ENCODE measurements at places on chromosomes 11 and 22.

DNA sequence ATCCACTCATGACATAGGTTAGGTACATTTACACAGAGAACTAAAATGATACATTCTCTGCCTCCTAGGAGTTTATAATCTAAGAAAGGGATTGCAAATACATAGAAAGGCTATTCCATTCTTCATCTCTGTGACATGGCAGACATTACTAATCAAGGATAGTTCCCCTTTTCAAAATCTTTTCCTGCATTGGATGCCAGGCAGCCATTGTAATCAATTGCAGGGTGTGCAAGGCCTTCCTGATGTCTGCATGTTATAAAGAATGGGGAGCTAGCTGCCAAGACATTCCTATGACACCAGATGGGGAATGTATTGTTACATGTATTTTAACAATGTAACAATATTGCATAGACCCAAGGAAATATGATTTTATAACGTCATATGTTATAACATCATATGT, 82.0 kb downstream of the KIRREL3 start:
- DNase-seq = peak; percentile 18

GRCh38 chr11:42054351-42054900, 595.0 kb upstream of the LRRC4C start:
- DNase-seq = no peak

DNA sequence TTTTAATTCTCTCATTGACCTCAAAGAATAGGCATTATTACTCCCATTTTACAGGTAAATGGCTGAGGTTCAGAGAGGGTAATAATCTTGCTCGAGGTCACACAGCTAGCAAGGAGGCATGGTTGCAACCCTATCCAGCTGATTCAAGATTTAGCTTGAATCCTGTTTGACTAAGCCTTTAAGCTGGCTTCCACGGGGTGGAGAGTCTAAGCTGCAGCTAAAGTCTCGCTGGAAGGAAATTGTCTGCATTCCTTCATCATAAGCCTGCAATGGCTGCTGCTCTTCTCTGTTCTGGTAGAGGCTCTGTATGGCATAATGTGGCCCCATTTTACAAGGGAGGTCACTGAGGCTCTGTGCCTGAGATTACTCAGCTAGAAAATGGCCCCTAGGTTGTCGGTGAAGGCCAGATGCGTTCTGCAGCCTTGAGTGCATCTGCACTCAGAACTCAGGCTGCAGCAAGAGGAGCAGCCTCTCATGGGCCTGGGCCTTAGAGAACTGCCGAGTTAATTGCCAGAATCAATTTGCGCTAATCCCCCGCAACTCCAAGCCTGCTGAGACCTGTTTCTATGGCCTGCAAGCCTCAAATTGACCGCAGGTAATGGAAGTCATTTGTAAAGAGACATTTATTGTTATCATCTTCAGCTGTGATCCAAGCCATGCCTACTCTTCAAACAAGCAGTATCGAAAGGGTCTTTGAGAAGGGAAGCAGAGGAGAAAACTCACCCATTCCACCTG, 44.1 kb upstream of the SEZ6L start:
- no peak for DNase-seq

DNA sequence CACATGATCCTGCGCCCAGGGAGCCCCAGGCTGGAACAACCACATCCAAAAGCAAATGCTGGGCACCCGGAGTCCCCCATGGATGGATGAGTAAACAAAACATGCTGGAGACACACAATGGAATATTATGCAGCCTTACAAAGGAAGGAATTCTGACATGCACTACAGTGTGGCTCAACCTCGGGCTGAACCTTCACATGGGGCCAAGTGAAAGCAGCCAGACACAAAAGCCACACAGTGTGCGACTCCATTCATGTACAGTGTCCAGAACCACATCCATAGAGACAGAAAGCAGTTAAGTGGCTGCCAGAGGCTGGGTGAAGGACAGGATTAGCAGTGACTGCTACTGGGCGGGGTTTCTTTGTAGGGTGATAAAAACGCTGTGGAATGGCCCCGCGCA, 10.1 kb downstream of the POLR3H start:
- no peak for DNase-seq

DNA sequence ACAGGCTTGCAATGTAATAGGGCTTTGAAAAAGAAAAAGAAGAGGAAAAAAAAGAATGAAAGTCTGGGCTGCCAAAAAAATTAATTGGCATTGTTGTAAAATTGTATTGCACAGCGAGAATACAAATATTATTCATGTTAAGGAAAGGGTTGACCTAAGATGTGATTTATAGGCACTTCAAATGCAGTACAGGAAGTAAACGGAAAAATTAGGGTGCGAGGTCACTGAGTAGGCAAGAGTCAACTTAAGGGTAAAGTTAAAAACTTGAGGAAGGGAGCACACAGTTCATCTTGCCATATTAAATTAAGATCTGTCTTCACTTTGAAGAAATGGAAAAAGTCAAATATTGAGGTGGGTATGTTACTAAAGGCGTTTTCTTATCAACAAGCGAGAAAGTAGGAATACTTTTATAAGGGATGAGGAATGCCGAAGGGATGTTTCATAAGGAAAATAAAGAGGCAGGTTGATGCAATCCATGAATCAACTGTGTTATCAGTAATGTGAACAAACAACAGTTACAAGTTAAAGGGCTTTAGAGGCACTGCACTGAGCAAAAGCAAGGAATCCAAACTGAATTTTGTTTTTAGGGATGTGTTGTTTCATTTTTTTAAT, 123.0 kb downstream of the WT1 start:
- no peak for DNase-seq

DNA sequence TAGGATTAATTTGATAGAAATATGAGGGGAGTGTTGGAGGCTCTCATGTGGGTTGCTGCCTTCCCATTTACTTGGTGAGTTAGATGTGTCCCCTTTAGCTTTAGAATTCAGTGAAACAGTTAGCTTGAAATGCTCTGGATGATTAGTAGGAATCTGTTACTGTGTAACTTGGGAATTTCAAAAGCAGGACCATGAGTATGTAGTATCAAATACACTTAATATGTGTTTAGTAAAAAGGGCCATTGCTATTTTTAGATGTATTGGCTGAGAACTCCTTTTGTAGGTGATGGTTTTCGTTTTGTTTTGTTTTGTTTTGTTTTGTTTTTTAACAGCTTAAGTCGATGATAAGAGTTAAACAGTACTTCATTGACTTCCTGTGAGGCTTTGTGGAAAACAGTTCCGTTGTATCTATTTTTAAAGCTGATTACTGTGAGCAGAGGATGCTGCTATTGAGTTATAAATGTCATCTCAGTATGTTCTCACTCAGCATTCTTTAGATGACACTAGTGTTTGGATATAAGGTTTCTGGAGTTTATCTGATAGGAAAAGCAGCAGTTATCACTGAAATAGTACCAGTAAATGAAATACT, 53.5 kb downstream of the MCAM start:
- no peak for DNase-seq

DNA sequence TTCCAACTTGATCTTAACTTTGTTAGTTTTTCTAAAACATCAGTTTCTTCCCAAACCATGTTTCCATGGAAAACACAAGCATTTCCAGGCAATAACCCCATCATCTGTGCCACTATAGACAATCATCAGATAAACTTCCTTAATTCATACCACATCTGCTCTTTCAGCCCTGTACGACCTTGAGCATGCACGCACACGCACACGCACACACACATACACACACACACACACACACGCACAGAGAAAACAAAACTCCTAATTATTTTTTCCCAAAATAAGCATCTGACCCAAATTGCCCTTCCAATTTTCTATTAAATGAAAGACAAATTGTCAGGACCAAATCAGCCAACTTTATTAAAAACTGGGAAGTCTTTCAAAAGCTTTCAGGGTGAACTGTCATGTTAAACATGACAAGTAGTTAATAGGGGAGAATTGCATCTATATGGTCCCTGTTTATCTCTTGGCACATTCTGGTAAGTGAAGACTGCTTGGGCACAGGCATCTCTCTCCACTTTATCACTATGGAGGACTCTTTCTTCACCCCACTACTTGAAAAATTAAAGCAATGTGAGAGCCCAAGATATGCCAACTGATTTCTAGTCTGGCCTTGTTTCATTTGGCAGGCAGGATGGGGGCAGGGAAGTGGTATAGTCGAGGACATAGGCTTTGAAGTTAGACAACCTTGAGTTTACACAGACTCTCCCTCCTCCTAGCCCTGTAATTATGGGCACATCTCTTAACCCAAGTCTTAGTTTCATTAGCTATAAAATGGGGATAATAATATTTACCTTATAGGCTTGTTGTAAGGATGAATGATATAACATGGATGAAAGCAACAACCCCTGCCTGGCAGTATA, 15.1 kb downstream of the ADM start:
- no peak for DNase-seq

- peak; percentile 83 for DNase-seq
Measured at GRCh38 chr11:64181506-64182411, 4.2 kb upstream of the STIP1 start.

- no peak for DNase-seq
Measured at GRCh38 chr11:122599434-122599833, 56.1 kb upstream of the UBASH3B start.

DNA sequence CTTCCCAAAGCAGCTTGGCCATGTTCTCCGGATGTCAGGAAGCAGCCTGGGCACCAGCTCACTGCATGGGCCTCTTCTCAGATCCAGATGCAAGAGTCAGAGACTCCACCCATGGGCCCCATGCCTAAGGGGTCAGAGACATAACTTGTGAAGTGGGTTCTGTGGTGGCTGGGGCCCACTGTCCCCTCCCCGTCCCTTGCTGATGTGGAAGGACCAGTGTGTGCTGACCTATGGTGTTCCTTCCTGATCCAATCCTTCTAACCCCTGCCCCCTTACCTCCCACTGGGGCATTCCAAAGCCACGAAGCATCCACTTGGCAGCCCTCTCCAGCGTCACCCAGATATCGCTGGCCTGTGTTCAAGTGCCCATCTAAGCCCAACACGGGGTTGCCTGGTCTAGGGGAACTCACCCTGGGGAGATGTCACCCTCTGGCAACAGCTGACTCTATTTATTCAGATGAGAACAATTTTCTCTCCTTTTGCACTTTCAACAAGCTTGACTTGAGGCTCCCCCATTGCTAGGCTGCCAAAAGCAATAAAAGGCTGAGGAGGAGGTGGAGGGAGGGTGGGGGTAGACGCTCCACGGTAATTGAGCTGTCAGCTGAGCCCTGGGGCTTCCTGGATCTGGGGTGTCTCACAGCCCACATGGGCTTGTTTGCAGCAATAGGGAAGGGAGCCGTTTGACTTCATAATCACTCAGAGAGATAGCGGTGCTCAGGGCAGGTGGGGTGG, 158.5 kb downstream of the ADAMTS15 start:
- no peak for DNase-seq

- DNase-seq = no peak
Measured at GRCh38 chr11:118909619-118910308, 16.0 kb downstream of the BCL9L start.

- no peak for DNase-seq
Measured at GRCh38 chr11:125390946-125391345, 105.1 kb downstream of the FEZ1 start.

DNA sequence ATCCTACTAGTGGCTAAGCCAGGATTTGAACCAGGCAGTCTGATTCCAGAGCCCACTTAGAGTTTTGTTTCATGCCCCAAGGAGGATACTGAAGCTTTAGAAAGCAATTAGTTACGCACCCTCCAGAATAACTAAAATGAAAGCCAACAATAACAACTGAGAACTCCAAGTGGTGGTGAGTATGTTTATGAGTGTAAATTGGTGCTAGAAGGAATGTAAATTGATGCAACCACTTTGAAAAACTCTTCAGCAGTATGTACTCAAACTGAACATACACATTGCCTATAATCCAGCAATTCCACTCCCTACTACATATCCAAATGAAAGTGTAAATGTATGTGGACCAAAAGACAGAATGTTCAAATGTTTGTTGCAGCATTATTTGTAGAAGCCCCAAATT, 6.7 kb upstream of the ARL14EP start:
- DNase-seq = no peak

DNA sequence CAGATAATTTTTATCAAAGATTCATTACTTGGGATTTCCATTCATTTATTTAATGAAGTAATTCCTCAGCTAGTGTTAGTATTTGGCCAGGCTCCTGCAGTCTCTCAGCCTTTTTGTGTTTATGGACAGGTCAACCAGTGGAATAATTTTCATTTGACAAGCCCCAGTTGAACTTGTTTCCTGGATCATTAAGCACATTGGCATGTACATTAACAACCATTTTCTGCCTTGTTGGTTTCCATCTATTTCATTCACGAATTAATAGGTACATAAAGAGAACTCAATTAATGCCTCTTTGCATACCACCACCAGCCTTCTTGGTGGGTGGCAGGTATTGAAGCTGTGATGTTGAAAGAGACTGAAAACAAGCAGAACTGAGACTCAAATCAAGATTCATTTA, 745.2 kb downstream of the KCNA4 start:
- DNase-seq = no peak

GRCh38 chr22:29311464-29312217, 3.9 kb downstream of the RASL10A start:
- no peak for DNase-seq

- no peak for DNase-seq
Measured at GRCh38 chr22:39089928-39090327, 7.1 kb upstream of the APOBEC3H start.

DNA sequence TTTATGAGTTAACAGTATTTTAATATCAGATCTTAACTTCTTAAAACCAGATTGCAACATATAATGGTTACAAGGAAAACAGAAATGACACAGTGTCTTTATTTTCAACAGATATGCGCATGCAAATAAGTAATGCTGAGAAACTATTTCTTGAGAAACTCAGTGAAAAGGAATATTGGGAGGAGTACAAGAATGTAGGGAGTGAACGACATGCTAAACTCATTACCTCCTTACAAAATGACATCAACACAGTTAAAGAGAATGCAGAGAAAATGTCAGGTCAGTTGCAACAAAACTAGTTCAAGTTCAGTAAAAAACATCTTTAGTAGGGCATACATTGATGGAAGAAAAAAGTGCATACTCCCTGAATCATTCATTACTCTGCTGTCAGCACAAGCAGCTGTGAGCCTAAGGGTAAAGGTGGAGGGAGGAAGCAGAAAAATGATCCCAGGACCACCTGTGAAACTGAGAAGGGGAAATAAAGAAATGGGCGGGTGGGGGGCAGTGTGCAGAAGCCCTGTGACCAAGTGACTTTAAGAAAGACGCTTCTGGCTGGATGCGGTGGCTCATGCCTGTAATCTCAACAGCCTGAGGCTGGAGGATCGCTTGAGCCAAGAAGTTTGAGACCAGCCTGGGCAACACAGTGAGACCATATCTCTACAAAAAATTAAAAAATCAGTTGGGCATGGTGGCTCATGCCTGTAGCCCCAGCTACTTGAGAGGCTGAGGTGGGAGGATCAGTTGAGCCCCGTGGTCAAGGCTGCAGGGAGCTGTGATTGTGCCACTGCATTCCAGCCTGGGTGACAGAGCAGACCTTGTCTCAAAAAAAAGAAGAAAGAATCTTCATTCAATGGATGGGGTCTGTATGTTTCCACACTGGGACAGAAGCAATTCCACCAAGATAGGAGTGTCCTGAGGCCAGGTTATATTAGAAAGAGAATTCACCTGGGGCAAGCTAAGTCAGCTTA, 31.2 kb downstream of the CCDC83 start:
- DNase-seq = no peak

- DNase-seq = no peak
Measured at GRCh38 chr11:877565-877964, 33.0 kb downstream of the CHID1 start.

- DNase-seq = peak; percentile 89
Measured at GRCh38 chr11:93655047-93655446, 6.4 kb upstream of the CEP295 start.
